ENCODE measurements at places on chromosomes 7 and 10. TPM values are rescaled to one million over a fixed set of nuclear protein-coding genes. Genes with fewer than 3 reads are reported as not detected.

- no peak for DNase-seq
Observed at GRCh38 chr10:73953665-73954064, 42.7 kb downstream of the PLAU start.

- no peak for DNase-seq
Observed at GRCh38 chr7:44530990-44531389, 10.1 kb downstream of the NPC1L1 start.

DNA sequence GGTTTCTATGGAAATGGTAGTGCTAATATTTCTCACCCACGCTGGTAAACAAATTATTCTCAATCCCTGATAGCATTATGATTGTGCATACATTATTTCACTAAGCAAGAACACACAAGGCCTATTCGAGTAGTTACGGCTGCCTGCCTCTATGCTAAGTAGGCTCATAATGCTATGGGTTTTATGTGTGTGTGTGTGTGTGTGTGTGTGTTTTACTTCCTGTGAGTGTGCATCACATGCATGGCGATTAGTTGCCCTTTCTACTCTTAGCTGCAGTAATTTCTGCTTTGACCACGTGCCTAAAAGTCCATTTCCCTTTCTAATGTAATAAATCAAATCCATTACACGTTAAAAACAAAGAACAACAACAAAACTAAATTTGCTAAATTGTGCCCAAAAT is 117.0 kb downstream of the CHCHD3 start:
- no peak for DNase-seq

DNA sequence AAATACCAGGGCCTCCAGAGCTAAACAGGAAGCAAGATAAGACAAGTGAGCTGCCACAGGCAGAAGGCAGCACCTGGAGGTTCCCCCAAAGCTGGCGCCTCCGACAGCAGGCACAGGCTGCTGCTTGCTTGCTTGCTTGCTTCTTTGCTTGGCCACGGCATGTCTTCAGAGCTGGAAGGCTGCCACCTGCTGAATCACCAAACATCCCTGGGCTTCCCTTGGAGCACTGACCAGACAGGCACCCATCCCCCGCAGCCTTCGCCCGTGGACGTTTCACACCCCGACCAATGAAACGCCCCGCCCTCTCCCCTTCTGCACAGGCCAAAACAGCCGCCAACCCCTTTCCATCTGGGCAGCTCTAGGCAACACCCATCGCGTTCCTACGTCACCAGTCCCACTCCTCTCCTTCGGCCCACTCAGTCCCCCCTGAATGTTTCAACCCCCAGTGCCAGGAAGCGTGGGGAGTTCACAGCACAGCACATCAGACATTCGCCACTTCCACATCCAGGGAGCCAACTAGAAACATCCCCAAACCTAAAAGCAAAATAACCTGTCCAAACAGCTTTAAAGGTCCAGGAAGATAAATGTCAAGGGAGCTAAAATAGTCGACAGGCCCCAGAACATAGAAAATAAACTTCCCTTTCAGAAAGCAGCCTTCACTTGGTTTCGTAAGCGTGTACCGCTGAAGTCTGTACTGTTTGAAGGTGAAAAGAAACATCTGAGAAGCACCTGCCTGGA is 1.6 kb downstream of the SGMS1 start:
- peak; percentile 99 for DNase-seq

DNA sequence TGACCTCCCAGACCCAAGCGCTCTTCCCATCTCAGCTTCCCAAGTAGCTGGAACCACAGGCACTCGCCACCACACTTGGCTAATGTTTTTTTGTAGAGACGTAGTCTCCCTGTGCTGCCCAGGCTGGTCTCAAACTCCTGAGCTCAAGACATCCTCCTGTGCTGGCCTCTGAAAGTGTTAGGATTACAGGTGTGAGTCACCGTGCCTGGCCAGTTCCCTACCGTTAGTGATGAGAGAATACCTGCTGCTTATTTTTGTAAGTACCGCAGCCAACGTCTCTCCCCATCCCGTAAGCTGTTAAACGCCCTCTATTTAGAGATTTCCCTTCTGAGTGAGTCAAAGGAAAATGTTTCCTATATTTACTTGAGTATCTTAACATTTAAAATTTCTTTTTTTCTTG is 38.5 kb upstream of the PDLIM1 start:
- no peak for DNase-seq

- DNase-seq = no peak
Observed at GRCh38 chr10:61280303-61280702, 172.9 kb downstream of the TMEM26 start.

DNA sequence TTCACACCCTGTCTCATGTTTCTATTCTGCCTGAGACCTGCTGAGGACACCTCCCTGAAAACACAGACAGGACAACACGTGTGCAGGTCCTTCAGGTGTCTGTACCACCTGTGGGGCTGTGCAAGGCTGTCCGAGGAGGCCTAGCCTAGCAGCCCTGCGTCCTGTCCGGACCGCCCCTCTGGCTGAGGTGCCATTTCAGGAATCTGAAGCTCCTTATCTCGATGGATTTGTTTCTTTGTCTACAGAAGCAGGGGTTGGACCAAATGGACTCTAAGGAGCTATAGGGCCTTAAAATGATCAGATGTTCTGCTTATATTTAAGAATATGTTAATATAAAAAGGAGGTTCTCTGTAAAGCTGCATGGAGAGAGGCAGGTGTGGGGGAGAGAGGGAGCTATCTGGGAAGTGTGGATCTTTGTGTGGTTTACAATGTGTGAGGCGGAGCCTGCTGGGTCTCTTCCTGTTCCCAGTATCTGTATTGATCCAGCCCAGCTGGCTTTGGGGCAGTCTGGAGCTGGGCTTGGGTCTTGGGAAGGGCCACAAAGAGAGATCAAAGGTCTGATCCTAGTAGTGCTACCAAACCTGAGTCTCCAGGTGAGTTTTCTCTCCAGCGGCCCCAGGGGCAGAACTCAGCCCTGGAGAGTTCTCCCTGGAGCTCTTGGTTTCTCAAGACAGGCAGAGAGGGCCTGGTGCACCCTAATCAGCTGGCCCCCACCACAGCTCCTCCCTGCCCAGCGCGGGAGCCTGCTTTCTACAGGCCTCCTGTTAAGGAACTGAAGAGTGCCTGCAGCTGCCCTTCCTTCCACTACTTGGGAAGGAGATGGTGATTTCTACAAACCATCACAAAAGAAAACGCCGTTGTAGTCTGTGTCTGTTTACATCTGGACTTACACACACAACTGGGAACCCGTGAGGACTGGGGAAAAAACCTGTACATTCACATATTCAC is 3.4 kb upstream of the MNX1 start:
- no peak for DNase-seq

Gene SPDYE11
- total RNA-seq = not detected

Gene OR9A2
- total RNA-seq = not detected

Gene SPDYE1
- total RNA-seq = not detected

Data from psoas muscle (tissue), 8 donors.